ENCODE measurements at places on chromosomes 11 and 22. TPM values are rescaled to one million over a fixed set of nuclear protein-coding genes. Genes with fewer than 3 reads are reported as not detected.

Gene WNT11
- 1.1 TPM for total RNA-seq

Gene PDGFD
- total RNA-seq, result 1.3 TPM

DNA sequence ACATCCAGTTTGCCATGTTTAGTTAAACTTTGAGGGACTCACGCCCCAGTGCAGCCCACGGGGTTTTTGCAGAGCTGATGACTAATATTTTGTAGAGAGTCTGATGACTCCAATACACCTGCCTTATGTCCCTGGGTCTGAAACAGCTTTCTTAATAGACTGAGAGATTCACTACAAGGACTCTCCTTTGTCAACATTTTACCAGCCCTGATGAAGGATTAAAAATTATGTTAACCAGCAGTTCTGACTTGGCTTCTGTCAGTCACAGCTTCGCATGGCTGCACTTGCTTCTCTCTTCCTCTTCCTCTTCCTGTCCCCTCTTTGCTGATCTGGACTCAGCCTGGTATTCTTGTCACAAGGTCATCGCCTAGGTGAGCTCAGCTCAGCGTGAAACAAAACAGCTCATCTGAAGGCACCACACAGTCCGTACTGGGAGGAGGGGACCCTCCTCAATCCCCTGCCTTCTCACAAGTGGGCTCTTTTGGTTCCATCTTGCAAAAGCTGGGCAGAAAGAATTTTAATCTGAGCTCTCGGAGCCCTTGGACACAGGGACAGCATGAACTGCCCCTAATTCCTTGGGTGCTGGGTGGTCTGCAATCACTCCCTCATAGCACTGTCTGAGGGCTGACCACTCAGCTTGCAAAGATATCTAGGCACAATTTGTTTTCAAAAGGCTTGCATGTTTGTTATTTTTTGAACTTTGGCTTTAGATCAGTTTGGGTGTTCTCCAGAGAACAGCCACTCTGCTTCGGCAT, 38.1 kb upstream of the POU2AF1 start:
- H3K27me3 ChIP-seq, result peaks cover 3% of the 10 kb centered on the region
- H3K36me3 ChIP-seq, result no peaks in the 10 kb centered on the region
- H3K27ac ChIP-seq, result no peak overlapping the region
- DNase-seq, result no peak
- peaks cover 9% of the 10 kb centered on the region for H3K4me1 ChIP-seq
- H3K4me3 ChIP-seq, result no peak overlapping the region

- H3K4me1 ChIP-seq, result no peaks in the 10 kb centered on the region
- no peak overlapping the region for H3K27ac ChIP-seq
- H3K4me3 ChIP-seq, result no peak overlapping the region
- H3K27me3 ChIP-seq, result no peaks in the 10 kb centered on the region
- H3K36me3 ChIP-seq, result no peaks in the 10 kb centered on the region
Observed at GRCh38 chr11:36711104-36711825, 113.2 kb upstream of the RAG2 start.

- no peak overlapping the region for H3K4me3 ChIP-seq
- no peaks in the 10 kb centered on the region for H3K36me3 ChIP-seq
- H3K27ac ChIP-seq, result no peak overlapping the region
- H3K27me3 ChIP-seq, result 0 out of 2 replicates have a peak, but pooled peaks cover 4% of the 10 kb centered on the region
- no peaks in the 10 kb centered on the region for H3K4me1 ChIP-seq
Observed at GRCh38 chr11:131378931-131379330, 8.5 kb downstream of the NTM start.

DNA sequence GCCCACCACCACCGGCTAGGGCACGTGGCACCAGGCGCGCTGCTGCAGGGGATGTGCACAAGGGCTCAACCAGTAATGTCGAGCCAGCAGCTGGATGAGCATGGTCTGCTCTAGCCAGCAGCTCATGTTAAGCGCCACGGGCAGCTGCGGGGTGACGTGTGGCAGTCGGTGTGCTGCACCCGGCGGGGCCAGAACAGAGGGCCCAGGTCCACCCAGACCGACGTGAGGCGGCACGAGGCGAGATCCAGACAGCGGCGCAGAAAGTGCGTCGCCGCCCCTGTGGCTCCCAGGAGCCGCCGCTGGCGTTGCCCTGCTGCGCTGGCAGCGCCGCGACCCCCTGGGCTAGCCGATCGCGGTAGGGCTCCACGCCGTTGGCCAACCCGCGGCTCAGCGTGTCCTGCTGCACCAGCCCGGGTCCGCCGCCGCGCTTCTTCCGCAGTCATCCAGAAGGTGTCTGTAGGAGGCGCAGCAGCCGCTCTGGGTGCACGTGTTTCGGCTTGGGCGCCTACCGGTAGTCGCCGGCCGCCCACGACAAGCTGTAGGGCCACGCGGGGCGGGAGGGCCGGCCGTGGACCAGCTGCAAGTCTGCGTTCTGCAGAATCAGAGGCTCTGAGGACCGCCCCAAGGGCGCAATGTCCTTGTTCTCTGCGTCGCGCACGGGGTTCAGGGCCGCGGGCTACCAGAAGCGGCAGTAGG, 4.6 kb upstream of the GALR3 start:
- H3K4me3 ChIP-seq, result no peak overlapping the region
- H3K27ac ChIP-seq, result no peak overlapping the region
- no peaks in the 10 kb centered on the region for H3K36me3 ChIP-seq
- H3K4me1 ChIP-seq, result no peaks in the 10 kb centered on the region
- H3K27me3 ChIP-seq, result no peaks in the 10 kb centered on the region
- DNase-seq, result no peak

GRCh38 chr22:30400159-30400558, 3.3 kb downstream of the SEC14L2 start:
- DNase-seq, result no peak
- no peaks in the 10 kb centered on the region for H3K27me3 ChIP-seq
- 0 out of 2 replicates have a peak, but pooled peaks cover 8% of the 10 kb centered on the region for H3K4me1 ChIP-seq

GRCh38 chr11:126537492-126537891, 182.0 kb downstream of the ST3GAL4 start:
- DNase-seq, result no peak
- H3K27me3 ChIP-seq, result peaks cover 19% of the 10 kb centered on the region
- H3K36me3 ChIP-seq, result no peaks in the 10 kb centered on the region
- H3K4me3 ChIP-seq, result no peak overlapping the region

- no peak overlapping the region for H3K4me3 ChIP-seq
- no peak for DNase-seq
- no peaks in the 10 kb centered on the region for H3K36me3 ChIP-seq
- H3K27ac ChIP-seq, result no peak overlapping the region
- H3K27me3 ChIP-seq, result no peaks in the 10 kb centered on the region
Observed at GRCh38 chr22:48585916-48586798, 1241.5 kb downstream of the BRD1 start.
